NCI-H187 (cell line): ENCODE measurements at places on chromosomes 1 and 21.

- DNase-seq = no peak
These were observed 7.1 kb downstream of the BECN2 start for GRCh38 chr1:241964550-241965282.

- DNase-seq = no peak
These were observed 17.3 kb upstream of the TNFSF4 start for GRCh38 chr1:173224280-173224892.

DNA sequence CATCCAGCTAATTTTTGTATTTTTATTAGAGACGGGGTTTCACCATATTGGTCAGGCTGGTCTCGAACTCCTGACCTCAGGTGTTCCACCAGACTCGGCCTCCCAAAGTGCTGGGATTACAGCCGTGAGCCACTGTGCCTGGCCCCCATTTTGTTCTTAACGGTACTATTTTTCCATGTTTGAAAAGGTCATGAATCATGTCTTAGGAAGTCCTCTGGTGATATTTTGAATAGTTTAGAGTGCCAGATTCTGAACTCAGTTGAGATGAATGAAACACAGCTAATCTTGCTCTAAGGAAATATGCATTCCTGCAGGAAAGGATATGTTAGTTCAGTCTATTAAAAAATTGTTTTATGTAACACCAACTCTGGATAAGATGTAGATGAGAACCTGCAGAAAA lies 62.6 kb upstream of the ATP2B4 start:
- no peak for DNase-seq

DNA sequence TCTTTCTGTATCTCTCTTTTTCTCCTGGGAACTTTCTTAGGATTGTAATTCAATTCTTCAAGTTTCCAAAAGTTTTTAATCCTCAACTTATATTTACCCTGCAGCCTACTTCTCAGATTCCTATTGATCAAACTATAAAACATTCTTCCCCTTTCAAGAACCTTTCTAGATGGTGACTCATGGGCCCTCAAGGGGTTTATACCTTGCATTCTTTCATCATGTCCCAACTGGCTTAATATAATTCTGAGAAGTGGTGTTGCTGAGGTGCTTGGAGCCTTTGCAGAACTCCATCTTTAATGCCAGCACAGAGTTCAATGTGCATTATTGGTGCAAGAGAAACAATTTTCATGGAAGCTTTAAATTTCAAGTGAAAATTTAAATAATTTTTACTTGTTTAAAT lies 273.4 kb downstream of the VAV3 start:
- no peak for DNase-seq

GRCh38 chr1:6521536-6521935 lies 30.1 kb upstream of the PLEKHG5 start:
- DNase-seq = no peak
